ENCODE measurements at places on chromosomes 5 and 9.

DNA sequence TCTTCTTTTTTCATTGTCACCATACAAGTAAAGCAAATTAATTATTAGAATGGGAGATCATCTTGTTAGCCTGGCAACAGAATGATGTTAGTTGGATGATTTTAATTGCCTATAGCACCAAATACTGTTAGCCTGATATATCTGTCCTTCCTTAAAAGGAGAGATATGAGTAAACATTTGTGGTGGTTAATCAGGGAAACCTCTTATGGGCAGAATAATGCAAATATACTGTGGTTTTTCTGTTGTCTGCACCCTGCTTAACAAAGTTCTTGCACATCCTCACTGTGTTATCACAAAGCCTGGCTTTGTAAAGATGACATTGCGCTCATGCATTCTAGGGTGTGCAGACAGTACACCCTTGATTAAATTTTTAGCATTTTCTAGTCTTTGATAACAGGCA is 254.9 kb upstream of the SMC2 start:
- no peak for DNase-seq

DNA sequence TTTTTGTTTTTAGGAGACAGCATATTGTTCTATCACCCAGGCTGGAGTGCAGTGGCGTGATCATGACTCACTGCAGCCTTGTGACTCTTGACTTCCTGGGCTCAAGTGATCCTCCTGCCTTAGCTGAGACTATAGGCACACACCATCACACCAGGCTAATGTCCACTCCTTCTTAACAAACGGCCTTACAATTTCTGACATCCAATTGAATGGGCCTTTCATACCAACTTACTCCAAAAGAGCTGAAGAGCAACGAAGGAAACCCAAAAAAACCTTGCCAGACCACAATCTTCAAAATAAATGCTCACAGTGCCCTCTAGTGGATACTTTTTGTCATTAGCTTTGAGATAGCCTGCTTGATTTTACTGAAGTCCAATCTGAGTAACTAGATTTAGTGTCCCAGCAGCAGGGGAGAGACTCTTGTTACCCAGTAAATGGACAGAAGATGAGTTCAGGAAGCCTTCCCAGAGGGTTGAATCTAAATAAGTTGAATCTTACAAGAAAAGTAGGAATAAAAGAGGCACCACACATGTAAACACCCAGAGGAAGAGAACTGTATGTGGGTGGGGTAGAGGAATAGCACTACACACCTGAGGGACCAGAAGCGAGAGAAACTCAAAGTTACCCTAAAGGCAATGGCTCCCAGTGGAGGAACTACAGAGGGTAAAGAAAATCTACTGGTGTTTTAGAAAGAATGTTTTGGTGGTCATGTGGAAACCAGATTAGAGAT is 9.3 kb downstream of the ZNF622 start:
- DNase-seq = peak; percentile 34

GRCh38 chr5:75043633-75044264 is 8.6 kb downstream of the GCNT4 start:
- no peak for DNase-seq

DNA sequence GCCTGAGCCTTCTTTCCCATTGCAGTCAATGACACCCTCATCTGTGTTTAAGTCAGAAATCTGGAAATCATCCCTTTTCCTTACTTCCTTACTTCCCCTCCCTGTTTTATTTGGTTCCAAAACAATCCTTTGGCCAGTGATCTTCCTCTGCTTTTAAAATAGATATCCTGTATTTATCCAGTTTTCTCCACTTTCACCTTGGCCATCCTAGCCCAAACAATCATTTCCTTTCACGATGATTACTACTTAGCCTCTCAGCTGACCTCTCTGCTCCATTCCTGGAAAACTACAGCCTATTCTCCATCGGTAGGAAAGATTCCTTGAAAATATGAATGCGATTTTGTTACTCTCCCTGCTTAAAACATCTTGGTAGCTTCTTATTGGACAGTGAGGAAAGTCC is 565.4 kb downstream of the TLR4 start:
- no peak for DNase-seq

GRCh38 chr5:55993013-55993412 is 1.8 kb downstream of the IL6ST start:
- DNase-seq = no peak

GRCh38 chr9:37283730-37284325 is 138.7 kb upstream of the GRHPR start:
- no peak for DNase-seq

DNA sequence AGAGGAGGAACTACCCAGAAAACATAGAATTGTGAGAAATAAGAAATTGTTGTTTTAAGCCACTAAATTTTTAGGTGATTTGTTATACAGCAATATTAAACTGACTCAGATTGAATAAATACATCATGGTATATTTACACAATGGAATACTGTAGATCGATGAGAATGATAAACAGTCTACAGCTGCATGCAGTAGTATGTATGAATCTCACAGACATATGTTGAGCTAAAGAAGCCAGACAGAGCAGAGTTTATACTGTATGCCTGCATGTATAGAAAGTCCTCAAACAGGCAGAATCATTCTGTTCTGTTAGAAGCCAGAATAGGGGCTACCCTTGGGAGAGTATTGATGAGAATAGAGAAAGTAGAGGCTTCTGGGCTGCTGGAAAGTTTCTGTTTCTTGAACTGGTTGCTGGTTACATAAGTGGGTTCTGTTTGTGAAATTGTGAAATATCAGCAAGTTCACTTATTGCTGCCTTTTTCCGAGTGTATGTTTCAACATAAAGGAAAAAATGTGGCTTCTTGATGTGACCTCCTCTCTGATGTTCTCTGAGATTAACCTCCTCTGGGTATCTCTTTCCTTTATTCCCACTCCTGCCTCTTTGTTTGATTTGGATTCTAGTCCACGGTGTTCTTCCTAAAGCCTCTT is 9.6 kb downstream of the KIAA1958 start:
- DNase-seq = no peak

DNA sequence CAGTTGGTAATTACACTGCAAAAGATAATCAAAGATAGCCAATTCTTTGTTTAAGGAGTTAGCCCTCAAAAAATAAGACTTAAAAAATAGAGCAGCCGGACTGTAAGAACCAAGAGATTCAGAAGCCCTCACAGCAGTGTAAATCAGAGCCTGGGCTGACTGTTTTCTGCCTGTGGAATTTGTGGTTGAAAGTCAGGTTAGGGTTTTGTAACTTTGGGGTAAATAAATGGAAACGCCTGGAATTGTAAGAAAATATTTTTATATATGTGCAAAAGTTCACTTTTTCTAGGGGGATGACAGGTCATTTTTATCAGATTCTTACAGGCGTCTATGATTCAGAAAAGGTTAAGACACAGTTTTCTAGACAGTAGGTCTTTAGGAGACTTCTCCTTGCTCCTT is 35.6 kb downstream of the KLHL3 start:
- DNase-seq = peak; percentile 25

Measured in AG09309 (cell line).